ENCODE measurements at places on chromosomes 5 and 9.

DNA sequence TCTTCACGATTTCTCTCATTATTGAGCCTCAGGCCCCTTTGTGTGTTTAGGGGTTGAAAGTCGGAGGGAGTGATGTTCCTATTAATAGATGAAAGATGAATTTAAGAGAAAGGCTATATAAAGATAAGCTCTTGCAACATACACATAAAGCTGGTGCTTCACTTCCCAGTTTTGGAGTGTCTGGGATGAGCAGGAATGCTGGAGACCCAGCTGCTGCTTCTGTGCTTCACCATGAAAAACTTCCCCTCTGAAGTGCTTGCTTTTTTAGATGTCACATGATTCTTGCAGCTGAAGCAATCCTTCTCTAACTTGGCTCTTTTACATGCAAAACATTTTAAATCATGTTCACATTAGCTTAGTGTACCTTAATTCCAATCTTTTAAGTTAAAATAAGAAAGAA is 19.7 kb upstream of the SNCAIP start:
- no peak for DNase-seq

GRCh38 chr5:93328833-93329232 is 252.2 kb downstream of the NR2F1-AS1 start:
- DNase-seq, result no peak

DNA sequence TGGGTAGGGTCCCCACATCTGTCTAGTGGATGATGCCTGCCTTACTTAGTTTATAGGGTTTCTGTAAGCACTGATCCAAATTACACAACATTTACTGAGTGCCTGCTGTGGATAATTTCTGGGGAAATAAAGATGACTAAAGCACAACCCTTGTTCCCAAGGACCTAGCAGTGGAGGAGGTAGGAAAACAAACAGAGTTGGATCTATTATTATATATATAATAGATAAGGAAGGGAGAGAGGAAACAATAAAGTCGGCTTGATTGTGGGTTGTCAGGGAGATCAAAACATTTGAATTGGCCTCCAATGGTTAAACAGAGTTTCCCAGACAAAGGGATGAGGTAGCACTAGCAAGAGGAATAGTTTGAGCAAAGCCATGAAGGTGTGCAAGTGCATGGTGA is 14.0 kb downstream of the IL33 start:
- no peak for DNase-seq

DNA sequence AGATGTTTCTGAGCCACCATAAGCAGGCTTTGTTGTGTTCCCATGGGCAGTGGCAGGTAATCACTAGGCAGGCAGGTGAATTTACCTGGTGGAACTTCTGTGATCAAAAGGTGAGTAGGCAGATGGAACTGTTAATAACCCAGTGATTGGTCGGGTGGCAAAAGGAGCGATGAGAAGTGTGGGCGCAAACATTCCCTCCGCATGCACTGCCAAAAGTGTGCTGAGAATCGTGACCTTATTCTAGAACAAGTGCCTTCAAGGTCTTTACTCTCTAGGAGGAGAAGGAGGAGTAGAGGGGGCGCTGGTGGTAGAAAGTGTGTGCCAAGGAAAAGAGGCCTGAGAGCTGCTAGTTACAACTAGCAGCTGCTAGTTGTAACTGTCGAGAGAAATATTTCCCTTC is 3.3 kb downstream of the OTULINL start:
- no peak for DNase-seq

- DNase-seq, result peak; percentile 63
Measured at GRCh38 chr5:142618130-142618523, 67.8 kb downstream of the FGF1 start.

DNA sequence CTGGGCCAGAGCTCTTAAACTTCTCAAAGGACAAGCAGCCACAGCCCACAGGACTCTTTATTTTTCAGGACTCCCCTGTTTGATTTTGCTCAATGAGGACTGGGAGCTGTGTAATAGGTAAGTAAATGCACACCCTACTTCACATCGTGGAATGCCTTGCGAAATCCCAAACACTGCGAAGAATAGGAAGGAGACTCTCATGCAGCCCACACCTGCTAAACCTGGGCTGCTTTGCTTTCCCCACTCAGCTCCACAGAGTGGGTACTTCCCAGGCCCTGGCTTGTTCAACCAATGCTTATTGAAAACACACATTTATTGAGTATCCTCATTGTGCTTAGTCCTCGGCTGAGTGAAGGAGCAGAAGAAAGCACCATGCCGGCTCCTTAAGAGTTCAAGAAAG is 103.3 kb upstream of the FSTL4 start:
- no peak for DNase-seq
